Stomach (tissue), 19 donors: ENCODE measurements at places on chromosomes 16 and 17. TPM values are rescaled to one million over a fixed set of nuclear protein-coding genes. Genes with fewer than 3 reads are reported as not detected.

GRCh38 chr16:57892041-57892440 lies 78.9 kb downstream of the CNGB1 start:
- no peaks in the 10 kb centered on the region for H3K27me3 ChIP-seq
- H3K4me1 ChIP-seq, result peaks cover 62% of the 10 kb centered on the region
- no peak for DNase-seq
- H3K27ac ChIP-seq, result no peak overlapping the region
- no peak overlapping the region for H3K4me3 ChIP-seq

Gene CTF1
- total RNA-seq, result 0.55 TPM

DNA sequence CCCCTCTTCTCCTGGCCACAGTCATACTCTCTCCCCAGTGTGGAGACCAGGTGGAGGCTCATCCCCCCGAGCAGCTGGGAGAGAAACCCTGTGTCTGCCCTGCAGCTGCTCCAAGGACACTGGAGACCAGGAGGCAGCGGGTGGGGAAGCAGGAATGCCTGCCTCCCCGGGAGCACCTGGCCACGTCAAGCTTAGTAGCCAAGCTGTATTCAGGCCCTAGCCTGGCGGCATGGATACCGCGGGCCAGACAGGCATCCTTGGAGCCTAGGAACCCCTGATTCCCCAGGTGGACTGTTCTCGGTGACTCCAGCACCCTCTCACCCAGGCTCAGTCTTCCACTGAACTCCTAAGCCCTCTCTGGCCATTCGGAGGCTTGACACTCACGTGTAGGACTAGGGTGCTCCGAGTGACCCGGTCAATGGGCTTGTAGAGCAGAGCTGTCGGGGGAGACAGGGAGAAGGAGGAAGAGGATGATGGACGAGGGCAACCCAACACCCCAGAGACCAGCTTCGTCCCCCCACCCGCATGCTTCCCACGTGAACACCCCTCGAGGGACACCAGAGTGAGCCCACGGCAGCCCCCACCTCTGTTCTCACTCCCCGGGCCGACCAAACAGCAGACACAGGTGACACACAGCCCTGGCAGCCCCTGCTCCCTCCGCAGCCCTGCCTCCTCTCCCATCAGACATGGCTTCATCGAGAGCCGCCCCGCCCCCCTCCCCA lies 76.5 kb downstream of the TIMM22 start:
- H3K36me3 ChIP-seq, result peaks cover 81% of the 10 kb centered on the region
- DNase-seq, result no peak
- no peaks in the 10 kb centered on the region for H3K27me3 ChIP-seq
- H3K4me1 ChIP-seq, result peaks cover 14% of the 10 kb centered on the region
- no peak overlapping the region for H3K27ac ChIP-seq

Gene UTS2R
- total RNA-seq, result not detected

Gene PRCD
- total RNA-seq, result not detected

Gene KCNJ18
- total RNA-seq, result not detected

DNA sequence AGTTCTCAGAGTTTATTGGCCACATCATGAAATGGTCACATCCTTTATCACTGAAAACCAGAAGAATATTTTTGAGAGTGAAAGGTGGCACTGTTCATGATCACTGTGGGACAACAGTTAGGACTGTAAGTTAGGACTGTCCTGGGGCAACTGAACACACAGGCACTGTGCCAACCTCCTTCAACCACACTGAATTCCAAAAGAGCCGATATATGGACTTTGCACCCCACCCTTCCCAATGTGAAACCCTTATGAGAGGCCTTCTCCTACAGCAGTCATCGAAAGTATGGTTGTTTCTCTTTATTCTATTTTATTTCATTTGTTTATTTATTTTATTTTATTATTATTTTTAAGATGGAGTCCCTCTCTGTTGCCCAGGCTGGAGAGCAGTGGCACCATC lies 353.5 kb downstream of the TOX3 start:
- H3K4me1 ChIP-seq, result no peaks in the 10 kb centered on the region
- no peak overlapping the region for H3K27ac ChIP-seq
- no peak for DNase-seq
- H3K4me3 ChIP-seq, result no peak overlapping the region
- H3K27me3 ChIP-seq, result no peaks in the 10 kb centered on the region

Gene HOXB9
- total RNA-seq, result not detected

- no peaks in the 10 kb centered on the region for H3K4me1 ChIP-seq
- H3K27me3 ChIP-seq, result peaks cover 8% of the 10 kb centered on the region
- H3K27ac ChIP-seq, result no peak overlapping the region
- no peak overlapping the region for H3K4me3 ChIP-seq
- no peak for DNase-seq
Observed at GRCh38 chr16:74046524-74046923, 250.1 kb upstream of the PSMD7 start.

Gene C16orf82
- total RNA-seq, result not detected

Gene TNFRSF17
- total RNA-seq, result not detected

Gene HS3ST2
- total RNA-seq, result 0.58 TPM

DNA sequence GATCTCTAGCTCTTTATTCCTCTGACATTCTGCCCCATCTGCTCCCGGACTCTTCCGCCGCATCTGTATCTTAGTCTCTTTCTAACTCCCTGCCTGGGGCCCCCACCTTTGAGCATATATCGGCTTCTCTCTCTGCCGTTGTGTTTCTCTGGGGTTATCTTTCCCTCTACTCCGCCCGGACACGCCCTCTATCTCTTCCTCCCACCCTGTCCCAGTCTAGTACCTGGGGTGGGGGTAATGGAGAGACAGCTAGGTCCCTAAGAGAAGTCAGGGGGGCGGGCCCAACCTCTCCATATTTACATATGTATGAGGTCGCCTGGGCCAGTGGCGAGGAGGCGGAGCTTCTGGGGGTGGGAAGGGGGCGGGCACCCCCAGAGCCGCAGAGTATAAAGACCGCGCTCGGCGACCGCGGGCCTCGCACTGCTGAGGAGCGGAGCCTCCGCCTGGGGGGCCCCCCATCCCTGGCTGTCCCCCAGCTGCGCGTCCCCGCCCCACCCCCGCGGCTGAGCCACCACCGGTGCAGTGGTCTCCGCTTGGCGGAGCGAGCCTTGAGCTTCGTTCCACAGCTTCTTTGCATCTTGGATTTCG lies at the start of gene ATP1B2:
Gene ATP1B2 (plus strand): TSS at position 418 of the 588 bp plus-strand sequence. CDS start 593 bp downstream, outside the sequence.
- H3K27me3 ChIP-seq, result no peaks in the 10 kb centered on the region
- peak within 1 kb of the TSS; percentile 67 for H3K4me3 ChIP-seq
- H3K27ac ChIP-seq, result peak within 1 kb of the TSS; percentile 41
- H3K36me3 ChIP-seq, result no peaks in the 10 kb centered on the region
- H3K4me1 ChIP-seq, result peaks cover 23% of the 10 kb centered on the region
- peak; percentile 91 for DNase-seq

GRCh38 chr17:50668025-50668837 lies 33.5 kb downstream of the ABCC3 start:
- H3K27ac ChIP-seq, result no peak overlapping the region
- no peak for DNase-seq
- H3K4me1 ChIP-seq, result peaks cover 19% of the 10 kb centered on the region
- peaks cover 12% of the 10 kb centered on the region for H3K36me3 ChIP-seq
- H3K27me3 ChIP-seq, result no peaks in the 10 kb centered on the region

DNA sequence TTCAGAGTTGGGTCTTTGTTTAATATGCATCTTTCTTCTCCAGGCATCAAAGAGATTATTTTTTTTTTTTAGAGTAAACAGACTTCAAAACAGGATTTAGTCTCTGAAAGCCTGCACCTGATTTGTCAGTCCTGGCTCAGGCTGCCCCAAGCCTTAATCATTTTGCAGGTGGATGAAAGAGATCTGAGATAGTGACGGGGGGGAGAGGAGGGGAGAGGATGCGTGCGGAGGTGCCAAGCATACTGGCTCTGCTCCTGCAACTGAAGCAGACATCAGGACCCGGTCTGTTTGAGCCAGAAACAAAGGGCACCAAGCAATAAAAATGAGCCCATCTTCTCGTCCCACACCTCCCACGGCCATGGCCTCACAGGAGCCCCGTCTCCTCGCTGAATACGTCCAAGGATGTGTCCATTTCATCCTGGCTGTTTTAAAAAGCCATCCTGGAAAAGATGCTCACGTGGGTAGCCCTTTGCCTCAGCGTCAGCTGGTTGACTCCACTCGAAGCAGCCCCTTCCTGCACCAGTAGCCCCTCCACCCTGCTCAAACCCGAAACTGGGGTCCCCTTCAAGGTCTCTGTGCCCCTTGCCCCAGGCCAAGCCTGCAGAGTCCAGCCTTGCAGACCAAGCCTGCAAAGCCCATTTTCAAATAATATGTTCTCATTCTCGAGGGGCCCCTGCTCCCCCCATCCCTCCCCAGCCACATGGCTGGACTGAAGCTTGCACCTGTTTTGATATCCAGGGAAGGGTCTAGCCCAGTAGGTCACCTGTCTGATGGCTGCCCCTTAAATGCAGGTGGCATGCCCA lies 84.8 kb upstream of the TNRC6C start:
- H3K27me3 ChIP-seq, result peaks cover 12% of the 10 kb centered on the region
- no peaks in the 10 kb centered on the region for H3K36me3 ChIP-seq
- peaks cover 12% of the 10 kb centered on the region for H3K4me1 ChIP-seq

- H3K27ac ChIP-seq, result no peak overlapping the region
- H3K4me1 ChIP-seq, result no peaks in the 10 kb centered on the region
- H3K27me3 ChIP-seq, result no peaks in the 10 kb centered on the region
Observed at GRCh38 chr17:13355054-13355453, 246.7 kb downstream of the HS3ST3A1 start.

- no peak overlapping the region for H3K27ac ChIP-seq
- H3K4me1 ChIP-seq, result no peaks in the 10 kb centered on the region
- no peak overlapping the region for H3K4me3 ChIP-seq
Observed at GRCh38 chr16:11476676-11477075, 110.0 kb downstream of the LITAF start.

- no peak for DNase-seq
- no peaks in the 10 kb centered on the region for H3K36me3 ChIP-seq
- H3K4me3 ChIP-seq, result no peak overlapping the region
- H3K4me1 ChIP-seq, result peaks cover 10% of the 10 kb centered on the region
- H3K27ac ChIP-seq, result no peak overlapping the region
Observed at GRCh38 chr16:78639775-78640174, 540.3 kb downstream of the WWOX start.

DNA sequence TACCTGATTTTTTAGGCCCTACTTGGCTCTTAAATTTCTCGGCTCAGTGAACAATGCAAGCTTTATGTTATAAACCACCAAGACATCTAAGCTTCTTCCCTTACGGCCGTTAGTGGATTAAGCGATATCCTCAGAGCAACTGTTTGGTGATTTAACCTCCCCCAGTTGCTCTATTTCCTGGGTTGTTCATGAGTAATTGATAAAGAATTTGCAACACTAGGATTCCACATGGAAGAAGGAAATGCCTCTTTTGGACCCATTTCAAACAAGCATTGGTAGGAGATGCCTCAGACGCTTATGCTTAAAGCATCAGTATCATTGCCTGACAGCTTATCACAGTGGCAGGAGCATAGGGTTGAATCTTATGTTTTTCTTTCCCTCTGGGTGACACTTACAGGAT lies 65.3 kb downstream of the RBFOX1 start:
- no peak overlapping the region for H3K27ac ChIP-seq
- H3K4me1 ChIP-seq, result no peaks in the 10 kb centered on the region
- no peaks in the 10 kb centered on the region for H3K36me3 ChIP-seq

Gene EFCAB5
- total RNA-seq, result 2.6 TPM

- H3K4me1 ChIP-seq, result no peaks in the 10 kb centered on the region
- H3K36me3 ChIP-seq, result peaks cover 91% of the 10 kb centered on the region
- no peak overlapping the region for H3K27ac ChIP-seq
- DNase-seq, result peak; percentile 82
- no peak overlapping the region for H3K4me3 ChIP-seq
Observed at GRCh38 chr16:84484579-84485254, 19.7 kb downstream of the MEAK7 start.

GRCh38 chr16:585351-585750 lies 4.5 kb upstream of the RAB40C start:
- DNase-seq, result peak; percentile 65
- peaks cover 16% of the 10 kb centered on the region for H3K36me3 ChIP-seq
- H3K27me3 ChIP-seq, result peaks cover 11% of the 10 kb centered on the region
- no peak overlapping the region for H3K4me3 ChIP-seq

Gene DYNLRB2
- not detected for total RNA-seq

DNA sequence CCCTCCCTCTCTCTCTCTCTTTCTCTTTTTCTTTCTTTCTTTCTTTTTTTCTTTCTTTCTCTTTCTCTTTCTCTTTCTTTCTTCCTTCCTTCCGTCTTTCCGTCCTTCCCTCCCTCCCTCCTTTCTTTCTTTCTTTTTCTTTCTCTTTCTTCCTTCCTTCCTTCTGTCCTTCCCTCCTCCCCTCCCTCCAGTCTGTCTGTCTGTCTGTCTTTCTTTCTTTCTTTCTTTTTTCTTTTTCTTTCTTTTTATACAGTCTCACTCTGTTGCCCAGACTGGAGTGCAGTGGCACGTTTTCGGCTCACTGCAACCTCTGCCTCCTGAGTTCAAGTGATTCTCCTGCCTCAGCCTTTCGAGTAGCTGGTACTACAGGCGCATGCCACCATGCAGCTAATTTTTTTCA lies 14.4 kb downstream of the CA4 start:
- no peak for DNase-seq
- H3K4me3 ChIP-seq, result no peak overlapping the region
- no peak overlapping the region for H3K27ac ChIP-seq
- peaks cover 36% of the 10 kb centered on the region for H3K4me1 ChIP-seq

GRCh38 chr17:41528959-41529353 lies 848 bp upstream of the KRT19 start:
- peaks cover 61% of the 10 kb centered on the region for H3K4me1 ChIP-seq
- H3K27ac ChIP-seq, result peak overlapping the region; percentile 89
- H3K36me3 ChIP-seq, result peaks cover 15% of the 10 kb centered on the region
- no peak overlapping the region for H3K4me3 ChIP-seq

Gene SCIMP
- not detected for total RNA-seq

DNA sequence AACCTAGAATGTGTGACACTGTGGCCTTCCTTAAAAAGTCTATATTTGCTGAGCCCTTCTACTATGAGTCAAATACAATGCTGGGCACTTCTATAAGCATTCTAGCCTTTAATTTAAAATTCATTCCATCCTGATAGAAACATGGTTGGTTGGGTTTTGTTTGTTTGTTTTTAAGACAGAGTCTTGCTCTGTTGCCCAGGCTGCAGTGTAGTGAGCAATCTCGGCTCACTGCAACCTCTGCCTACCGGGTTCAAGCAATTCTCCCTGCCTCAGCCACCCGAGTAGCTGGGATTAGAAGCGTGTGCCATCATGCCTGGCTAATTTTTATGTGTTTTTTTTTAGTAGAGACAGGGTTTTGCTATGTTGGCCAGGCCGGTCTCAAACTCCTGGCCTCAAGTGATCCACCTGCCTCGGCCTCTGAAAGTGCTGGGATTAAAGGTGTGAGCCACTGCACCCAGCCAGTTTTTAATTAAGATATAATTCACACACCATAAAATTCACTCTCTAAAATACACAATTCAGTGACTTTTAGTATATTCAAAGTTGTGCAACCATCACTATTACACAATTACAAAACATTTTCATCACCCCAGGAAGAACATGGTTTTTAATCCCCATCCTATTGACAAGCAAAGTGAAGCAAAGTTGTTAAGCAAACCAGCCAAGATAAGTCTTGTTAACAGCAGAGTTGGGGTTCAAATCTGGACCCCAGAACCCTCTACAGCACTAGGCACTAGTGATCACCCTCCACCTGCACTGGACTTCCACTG lies 42.8 kb downstream of the CMTM4 start:
- no peaks in the 10 kb centered on the region for H3K27me3 ChIP-seq
- DNase-seq, result no peak
- peak overlapping the region; percentile 50 for H3K27ac ChIP-seq
- H3K4me1 ChIP-seq, result peaks cover 23% of the 10 kb centered on the region
- H3K36me3 ChIP-seq, result no peaks in the 10 kb centered on the region
- H3K4me3 ChIP-seq, result no peak overlapping the region
